ENCODE measurements at places on chromosomes 16 and 17. TPM values are rescaled to one million over a fixed set of nuclear protein-coding genes. Genes with fewer than 3 reads are reported as not detected.

GRCh38 chr17:82775001-82775823, 23.3 kb downstream of the TBCD start:
- peak overlapping the region; percentile 39 for H3K4me3 ChIP-seq
- H3K4me1 ChIP-seq = peaks cover 31% of the 10 kb centered on the region
- peak overlapping the region; percentile 82 for H3K27ac ChIP-seq
- peak; percentile 64 for DNase-seq
- H3K27me3 ChIP-seq = no peaks in the 10 kb centered on the region

DNA sequence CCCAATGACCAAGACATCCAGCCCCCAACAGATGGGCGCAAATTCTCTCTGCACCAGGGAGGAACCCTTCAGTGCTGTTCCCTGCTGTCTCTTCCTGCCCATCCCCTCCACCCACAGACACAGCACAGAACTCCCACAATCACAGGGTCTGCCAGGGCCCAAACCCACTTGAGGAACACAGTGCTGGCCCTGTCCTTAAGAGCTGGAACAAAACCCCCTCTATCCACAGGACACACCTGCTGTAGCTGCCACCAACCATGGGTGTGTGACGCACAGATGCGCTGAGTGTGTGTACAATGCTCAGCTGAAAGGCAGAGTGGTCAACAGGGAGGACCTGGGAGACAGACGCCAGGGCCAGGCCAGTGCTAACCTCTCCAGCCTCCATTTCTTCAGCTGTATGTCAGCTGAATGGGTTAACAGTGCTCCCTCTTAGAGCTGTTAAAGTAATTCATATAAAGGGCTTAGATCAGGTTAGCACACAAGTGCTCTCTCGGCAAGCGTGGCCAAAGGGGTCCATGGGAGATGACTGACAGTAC, 62.1 kb downstream of the AMFR start:
- no peak overlapping the region for H3K4me3 ChIP-seq
- no peak overlapping the region for H3K27ac ChIP-seq
- H3K36me3 ChIP-seq = peaks cover 8% of the 10 kb centered on the region
- H3K4me1 ChIP-seq = peaks cover 2% of the 10 kb centered on the region
- no peaks in the 10 kb centered on the region for H3K27me3 ChIP-seq

GRCh38 chr16:89201439-89202377, 1.4 kb upstream of the SLC22A31 start:
- peaks cover 34% of the 10 kb centered on the region for H3K27me3 ChIP-seq
- no peak overlapping the region for H3K4me3 ChIP-seq
- peaks cover 5% of the 10 kb centered on the region for H3K4me1 ChIP-seq
- H3K36me3 ChIP-seq = peaks cover 7% of the 10 kb centered on the region

Gene DRC7
- total RNA-seq = not detected

Gene SPATA22
- not detected for total RNA-seq

Measured in activated CD8-positive, alpha-beta memory T cell treated with anti-CD3 and anti-CD28 coated beads, Interleukin-2, amount 10 ng/mL, durations not matched to agents 7 days and 5 days (primary cell).